ENCODE measurements at places on chromosomes 4 and X. TPM values are rescaled to one million over a fixed set of nuclear protein-coding genes. Genes with fewer than 3 reads are reported as not detected.

The FAM133A gene
- 0.42 TPM for polyA plus RNA-seq

The GIMD1 gene
- polyA plus RNA-seq = not detected

The PAGE2 gene
- polyA plus RNA-seq = not detected

The DCAF12L1 gene
- not detected for polyA plus RNA-seq

The CSN1S1 gene
- polyA plus RNA-seq = 0.19 TPM

The KIAA1210 gene
- not detected for polyA plus RNA-seq

The FGF13 gene
- 0.49 TPM for polyA plus RNA-seq

The TMPRSS11F gene
- not detected for polyA plus RNA-seq
